ENCODE measurements at places on chromosomes 2 and 18. TPM values are rescaled to one million over a fixed set of nuclear protein-coding genes. Genes with fewer than 3 reads are reported as not detected.

KCNE4 gene
- 14.1 TPM for total RNA-seq

RNF152 gene
- 1.4 TPM for total RNA-seq

GAL3ST2 gene
- total RNA-seq, result not detected

DNAH7 gene
- 0.35 TPM for total RNA-seq

ERICH2 gene
- total RNA-seq, result not detected

CYRIA gene
- 0.51 TPM for total RNA-seq

COPS7B gene
- 27.0 TPM for total RNA-seq

CRIM1 gene
- total RNA-seq, result 92.3 TPM

LRP1B gene
- 0.12 TPM for total RNA-seq

ITGAV gene
- total RNA-seq, result 59.7 TPM

RBM43 gene
- total RNA-seq, result 8.3 TPM

C2orf81 gene
- total RNA-seq, result 2.0 TPM

GALNT1 gene
- total RNA-seq, result 49.6 TPM

COL4A3 gene
- not detected for total RNA-seq

RNF144A gene
- 20.3 TPM for total RNA-seq

MAP2 gene
- total RNA-seq, result 14.4 TPM

NAT8 gene
- not detected for total RNA-seq

TGFA gene
- total RNA-seq, result not detected
